ENCODE measurements at places on chromosomes 13 and 19.
A peak's percentile ranks its signal among the peaks of the same experiment; 100 is the strongest.

GRCh38 chr19:34454091-34454490 lies 25.9 kb downstream of the UBA2 start:
- DNase-seq = no peak

DNA sequence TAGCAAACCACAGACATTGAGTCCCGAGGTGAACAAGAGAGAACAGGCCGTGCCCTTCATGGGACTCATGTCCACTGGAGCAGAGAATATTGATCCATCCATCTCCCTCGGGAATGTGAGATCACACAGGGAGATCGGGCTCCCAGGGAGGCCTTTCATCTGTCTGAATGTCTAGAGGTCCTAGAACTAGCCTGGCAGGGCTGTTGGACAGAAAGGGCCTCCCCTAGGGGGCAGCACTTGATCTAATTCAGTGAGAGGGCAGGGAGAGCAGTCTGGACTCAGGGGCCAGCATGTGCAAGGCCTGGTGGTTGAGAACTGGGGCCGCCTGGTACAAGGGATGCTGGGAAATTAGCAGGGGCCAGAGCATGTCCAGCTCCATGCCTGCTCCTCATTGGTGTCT lies 4.3 kb downstream of the RUVBL2 start:
- peak; percentile 60 for DNase-seq

- DNase-seq = peak; percentile 37
Measured at GRCh38 chr13:97567510-97568243, 133.7 kb downstream of the RAP2A start.

DNA sequence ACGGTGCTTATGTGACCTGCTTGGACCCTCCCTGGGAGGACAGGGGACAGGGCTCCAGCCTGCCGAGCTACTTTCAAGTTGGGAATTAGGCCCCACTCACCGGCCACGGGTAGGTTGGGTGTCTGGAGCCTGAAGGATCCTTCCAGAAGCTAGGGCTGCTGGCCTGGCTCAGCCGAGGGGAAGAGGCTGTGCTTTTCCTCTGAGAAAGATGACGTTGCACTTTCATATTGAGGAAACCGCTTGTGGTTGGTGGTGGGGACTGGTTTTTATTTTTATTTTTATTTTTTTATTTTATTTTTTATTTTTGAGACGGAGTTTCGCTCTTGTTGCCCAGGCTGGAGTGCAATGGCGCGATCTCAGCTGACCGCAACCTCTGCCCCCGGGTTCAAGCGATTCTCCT lies at the start of gene TMEM150B:
TMEM150B (minus strand) TSS at position 170 of the 400 bp plus-strand sequence. CDS start 4,305 bp downstream, outside the sequence.
- no peak for DNase-seq

GRCh38 chr19:48170817-48171347 lies 402 bp downstream of the ZSWIM9 start:
- DNase-seq = no peak

DNA sequence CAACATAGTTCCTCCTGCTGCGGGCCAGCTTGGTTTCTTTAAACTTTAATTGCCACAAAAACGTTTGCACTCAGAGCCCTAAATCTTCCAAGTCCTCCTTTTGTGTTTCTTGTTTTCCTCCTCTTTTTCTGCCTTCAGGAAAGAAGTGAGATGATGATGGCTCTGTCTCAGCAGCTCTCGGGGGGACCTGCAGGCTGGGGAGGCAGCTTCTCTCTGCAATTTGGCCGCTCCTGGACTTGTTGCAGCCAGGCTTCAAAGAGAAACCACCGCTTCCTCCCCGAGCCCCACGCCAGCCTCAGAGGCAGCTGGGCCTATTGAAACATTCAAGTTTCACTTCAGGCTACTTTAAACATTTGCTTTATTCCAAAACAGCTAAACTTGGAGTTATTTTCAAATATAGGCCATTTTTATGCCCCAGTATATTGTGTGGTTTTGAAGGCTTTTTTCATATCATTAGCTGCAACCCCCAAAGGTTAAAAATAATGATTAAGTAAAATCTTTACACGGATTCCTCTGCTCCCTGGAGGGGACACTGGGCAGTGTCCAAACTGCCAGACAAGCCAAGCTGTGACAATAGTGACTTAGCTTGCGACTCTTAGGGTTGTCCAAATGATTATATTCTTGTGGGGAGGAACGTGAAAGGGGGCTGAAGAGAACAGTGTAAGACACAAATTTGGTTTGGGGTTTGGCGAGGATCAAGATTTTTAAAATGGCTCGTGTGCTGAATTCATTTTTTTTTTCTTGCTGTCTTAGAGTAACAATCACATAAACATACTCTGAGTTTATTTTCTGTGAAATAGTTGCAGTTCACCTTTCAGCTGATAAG lies 330.8 kb downstream of the DLEU7 start:
- peak; percentile 59 for DNase-seq

GRCh38 chr13:113420833-113421600 lies 32.3 kb downstream of the ADPRHL1 start:
- DNase-seq = no peak

GRCh38 chr19:13010038-13010991 lies 15.0 kb downstream of the NFIX start:
- no peak for DNase-seq

DNA sequence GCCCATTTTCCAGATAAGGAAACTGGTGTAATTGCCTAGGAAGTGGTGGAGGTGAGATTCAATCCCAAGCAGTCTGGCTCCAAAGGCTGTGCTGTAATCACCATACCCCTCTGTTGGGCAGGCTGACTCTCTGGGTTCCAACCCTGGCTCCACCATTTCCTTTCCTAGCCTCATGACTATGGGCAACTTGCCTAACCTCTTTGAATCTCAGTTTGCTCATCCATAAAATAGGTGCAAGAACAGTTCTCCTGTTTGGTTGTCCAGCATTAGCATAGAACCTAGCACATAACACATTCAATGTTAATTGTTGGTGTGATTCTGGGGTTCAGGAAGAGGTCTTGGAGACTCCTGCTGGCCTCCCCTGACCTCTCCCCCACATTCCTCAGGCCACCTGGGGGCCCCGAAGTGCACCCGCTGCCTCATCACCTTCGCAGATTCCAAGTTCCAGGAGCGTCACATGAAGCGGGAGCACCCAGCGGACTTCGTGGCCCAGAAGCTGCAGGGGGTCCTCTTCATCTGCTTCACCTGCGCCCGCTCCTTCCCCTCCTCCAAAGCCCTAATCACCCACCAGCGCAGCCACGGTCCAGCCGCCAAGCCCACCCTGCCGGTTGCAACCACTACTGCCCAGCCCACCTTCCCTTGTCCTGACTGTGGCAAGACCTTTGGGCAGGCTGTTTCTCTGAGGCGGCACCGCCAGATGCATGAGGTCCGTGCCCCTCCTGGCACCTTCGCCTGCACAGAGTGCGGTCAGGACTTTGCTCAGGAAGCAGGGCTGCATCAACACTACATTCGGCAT lies 2.2 kb downstream of the ZNF576 start:
- DNase-seq = no peak

DNA sequence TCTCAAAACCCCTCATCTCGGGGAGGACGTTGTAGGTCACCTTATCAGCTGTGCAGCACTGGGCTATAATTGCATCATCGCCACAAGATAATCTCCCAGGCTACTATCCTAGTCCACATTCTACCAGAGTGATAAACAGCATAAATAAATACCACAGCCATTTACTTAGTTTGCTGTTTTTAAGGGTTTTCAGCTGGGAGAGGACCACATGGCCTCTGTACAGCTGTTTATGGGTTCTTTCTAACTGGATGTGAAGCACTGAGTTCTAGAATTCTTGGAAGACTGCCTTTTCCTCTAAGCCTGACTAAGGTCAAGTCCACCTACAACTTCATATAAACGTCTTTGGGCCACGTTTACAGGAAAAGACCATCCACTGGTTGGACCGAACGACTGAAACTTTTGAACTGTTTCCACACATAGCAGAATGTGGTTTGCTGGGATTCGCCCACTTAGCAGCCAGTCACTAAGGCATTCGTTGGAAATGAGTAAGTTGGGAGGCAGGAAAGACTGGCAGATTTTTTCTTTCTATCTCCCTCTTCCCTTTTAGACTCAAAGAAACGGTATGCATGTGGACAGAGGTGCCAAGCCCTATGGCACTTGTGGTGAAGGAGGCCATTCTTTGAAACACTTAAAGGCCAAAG lies 752.5 kb upstream of the SGCG start:
- no peak for DNase-seq

- no peak for DNase-seq
Measured at GRCh38 chr19:3879656-3880055, 829 bp upstream of the ATCAY start.

DNA sequence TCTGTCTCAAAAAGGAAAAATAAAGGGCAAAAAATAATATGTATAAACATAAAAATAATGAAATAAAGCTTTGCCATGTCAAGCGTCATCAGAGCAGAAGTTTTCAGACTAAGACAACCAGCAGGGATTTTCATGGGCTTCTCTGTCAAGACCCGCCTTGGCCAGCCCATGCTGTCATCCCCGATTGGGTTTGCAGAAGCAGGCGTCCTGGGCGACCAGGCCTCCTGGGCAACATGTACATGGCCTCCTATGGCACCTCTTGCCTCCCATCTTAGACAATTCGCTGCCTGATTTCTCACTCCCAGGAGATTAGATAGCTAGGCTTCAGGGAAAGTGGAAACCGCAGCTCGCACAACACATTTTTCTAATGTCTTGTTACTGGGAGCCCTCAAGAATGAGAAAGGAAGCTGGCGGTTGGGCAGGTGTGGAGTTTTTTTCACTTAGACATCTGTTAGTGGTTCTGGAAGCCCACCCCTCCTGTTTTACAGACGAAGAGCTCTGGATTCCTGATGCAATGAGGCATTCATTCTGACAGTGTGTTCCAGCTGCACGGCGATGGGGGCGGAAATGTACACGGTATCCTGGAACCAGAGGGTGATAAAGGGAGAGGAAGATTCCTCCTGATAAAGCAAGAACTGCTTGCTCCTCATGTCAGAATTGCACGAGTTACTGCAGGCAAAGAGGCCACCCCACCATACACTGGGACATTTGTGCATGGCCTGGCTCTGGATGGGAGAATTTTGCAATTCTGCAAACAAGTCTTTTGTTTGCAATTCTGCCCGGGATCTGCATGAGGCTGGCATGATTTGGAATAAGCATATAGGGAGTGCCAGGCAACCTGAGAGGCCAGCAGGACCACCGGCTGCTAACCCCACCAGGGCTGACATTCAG lies 47.4 kb upstream of the KATNAL1 start:
- DNase-seq = no peak
